ENCODE measurements at places on chromosomes 7 and 10.

DNA sequence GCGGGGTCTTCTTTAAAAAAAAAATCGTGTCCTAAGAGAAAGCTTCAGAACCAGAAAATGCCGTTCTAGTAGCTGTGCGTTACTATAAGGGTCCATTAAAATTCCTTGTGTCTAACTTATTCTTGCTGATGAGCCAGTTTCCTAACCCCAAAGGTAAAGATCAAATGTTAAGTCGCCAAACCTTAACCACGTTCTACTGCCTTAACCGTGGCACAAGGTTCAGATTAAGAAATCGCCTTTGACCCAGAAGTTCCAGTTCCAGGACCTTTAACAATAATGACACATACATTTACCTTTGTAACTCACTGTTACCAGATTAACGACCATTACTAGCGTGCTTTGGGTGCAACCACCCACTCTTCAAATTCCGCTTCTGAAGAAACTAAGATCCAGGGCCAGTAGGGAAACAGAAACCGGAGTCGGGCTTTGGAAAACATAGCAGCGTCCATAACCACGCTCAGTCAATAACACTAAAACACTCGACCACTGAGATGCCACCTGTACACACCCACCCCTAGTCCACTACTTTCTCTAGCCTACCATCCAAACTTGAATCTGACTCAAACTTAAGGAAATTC is 620 bp downstream of the BET1 start:
- DNase-seq, result no peak

GRCh38 chr7:155274633-155275355 is 22.9 kb upstream of the INSIG1 start:
- DNase-seq, result no peak

DNA sequence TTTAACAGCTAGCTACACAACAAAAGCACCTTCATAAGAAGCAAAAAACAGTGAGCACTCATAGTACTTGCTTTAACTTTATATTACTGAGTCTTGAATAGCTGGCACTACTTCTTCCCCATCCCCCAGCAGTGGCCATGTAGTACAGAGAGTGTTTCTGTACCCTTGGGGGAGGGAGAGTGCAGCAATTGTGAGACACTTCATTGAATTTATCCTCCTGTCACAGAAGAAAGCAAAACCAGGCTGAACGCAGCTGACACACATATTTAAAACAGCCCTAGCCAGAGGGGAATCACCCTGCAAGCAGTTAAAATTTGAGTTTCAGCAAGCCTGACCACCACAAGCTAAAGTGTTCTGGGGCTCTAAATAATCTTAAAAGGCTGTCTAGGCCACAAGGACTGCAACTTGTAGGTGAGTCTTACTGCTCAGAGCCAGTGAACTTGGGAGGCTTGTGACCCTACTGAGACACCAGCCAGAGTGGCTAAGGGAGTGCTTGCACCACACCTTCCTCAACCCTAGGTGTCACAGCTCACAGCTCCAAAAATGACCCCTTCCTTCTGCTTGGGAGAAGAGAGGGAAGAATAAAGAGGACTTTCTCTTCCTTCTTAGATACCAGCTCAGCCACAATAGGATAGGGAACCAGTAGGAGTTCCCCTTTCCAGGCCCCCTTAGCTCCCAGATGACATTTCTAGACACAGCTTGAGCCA is 97.7 kb upstream of the MEOX2 start:
- DNase-seq, result no peak

- no peak for DNase-seq
These were observed 39.7 kb downstream of the ARID5B start for GRCh38 chr10:61941202-61941681.

GRCh38 chr10:124994573-124995473 is 52.9 kb downstream of the ZRANB1 start:
- no peak for DNase-seq

GRCh38 chr7:120942861-120943260 is 7.7 kb upstream of the ING3 start:
- no peak for DNase-seq

GRCh38 chr10:89392974-89393373 is 551 bp downstream of the IFIT1 start:
- no peak for DNase-seq

DNA sequence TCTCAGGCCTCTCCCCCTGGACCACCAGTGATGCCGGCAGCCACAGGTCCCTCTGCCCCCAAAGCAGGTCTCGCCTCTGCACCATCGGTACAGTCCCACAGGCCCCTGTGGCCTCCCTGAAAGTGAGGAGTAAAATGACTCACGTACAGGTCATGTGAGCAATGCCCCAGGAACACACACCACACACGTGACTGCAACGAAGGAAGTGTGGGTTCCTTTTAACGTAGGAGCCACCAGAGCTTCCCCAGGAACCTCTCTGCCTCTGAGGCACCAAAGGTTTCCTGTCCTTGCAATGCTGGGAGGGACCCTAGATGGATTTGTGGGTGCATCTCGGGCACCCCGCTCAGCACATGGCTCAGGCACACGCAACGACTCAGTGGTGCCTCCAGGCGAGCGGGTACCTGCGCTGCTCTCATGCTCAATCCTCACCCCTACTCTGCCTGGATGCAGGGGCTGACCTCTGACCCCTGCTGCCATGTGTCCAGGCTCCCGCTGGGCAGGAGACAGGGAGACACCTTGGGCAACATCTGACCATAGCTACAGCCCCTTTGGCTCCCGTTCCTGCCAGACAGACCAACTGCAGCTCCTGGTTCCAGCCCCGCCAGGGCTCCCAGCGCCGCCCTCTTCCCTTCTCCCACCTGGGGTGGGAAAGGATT is 120.7 kb downstream of the PRKAG2 start:
- no peak for DNase-seq

- no peak for DNase-seq
These were observed 87.9 kb upstream of the PTER start for GRCh38 chr10:16348891-16349290.

GRCh38 chr10:100887761-100888296 is 24.9 kb upstream of the SLF2 start:
- DNase-seq, result no peak

- DNase-seq, result no peak
These were observed 3.0 kb upstream of the DMBT1 start for GRCh38 chr10:122557516-122557915.

- DNase-seq, result no peak
These were observed 62.4 kb downstream of the SLC35B4 start for GRCh38 chr7:134254311-134254710.

Measured in NCI-H748 treated with DMSO at 0.1 percent for 48 hours (cell line).